ENCODE measurements at places on chromosomes 13 and 19. TPM values are rescaled to one million over a fixed set of nuclear protein-coding genes. Genes with fewer than 3 reads are reported as not detected.

The COL4A1 gene
- total RNA-seq: not detected

The SULT2A1 gene
- not detected for total RNA-seq

The OR7G2 gene
- total RNA-seq: not detected

The BCL3 gene
- 11.8 TPM for total RNA-seq

DNA sequence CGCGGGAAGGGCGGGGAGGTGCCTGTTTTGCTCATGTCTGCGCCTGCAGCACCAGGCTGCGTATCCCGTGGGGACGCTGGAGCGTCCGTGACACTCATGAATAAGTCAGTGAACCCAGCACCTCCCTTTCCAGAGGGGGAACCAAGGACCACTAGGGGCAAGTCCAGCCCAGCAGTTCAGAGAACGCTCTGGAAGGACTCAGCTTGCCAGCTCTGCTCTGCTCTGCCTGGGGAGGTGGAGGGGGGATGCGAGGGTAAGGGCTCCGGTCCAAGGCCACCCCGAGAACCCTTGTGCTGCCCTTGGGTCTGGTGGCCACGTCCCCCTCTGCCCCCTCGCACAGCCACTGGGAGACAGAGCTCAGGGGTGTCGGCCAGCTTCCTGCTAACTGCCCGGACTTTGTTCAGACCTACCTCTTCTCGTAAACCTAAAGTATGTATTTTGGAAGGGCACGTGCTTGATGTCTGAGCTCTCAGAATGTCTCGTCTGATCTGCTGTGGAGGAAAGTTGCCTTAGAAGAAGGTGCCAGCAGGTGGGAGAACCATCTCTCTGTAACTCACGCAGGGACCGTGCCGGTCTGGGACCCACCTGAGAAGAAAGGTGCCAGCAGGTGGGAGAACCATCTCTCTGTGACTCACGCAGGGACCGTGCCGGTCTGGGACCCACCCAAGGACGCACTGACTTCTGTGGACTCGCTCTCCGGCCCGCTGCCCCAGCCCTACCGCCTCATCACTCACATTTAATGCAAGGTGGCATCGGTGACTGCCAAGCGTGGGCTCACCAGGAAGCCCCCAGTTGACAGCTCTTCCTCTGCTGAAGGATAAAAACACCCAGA is 34.1 kb downstream of the TMEM255B start:
- no peak for DNase-seq

The MUC16 gene
- total RNA-seq: not detected

DNA sequence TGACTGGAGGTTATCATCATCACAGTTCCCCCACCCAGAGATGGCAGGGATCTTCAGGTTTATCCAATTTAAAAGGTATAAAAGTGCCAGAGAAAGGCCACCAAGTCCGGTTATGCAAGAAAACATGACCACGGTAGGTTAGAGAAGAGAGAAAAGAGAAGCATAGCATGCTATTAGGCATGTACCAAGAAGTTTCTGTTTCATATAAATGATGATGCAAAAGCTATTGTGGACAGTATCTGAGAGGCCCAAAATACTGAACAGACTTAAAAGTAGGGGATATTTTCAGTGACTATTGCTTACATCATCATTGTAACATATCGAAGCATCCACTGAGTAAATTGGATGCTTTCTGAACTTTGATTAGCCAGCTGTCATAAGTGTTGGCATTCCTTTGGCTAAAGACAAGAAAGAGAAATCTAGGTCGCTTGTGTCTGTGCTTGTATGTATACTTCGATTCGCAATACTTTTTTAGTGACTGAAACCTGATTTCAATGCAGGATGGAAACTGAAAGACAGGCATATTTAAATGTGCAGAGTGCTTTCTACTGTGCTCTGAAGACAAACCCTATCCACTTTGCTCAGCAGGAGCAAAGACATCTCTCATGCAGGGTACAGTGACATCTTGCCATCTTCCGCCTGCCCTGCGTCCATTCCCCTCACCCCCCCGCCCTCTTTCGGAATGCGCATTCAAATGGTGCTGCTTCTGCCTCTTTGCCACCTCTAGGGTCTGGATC is 180.3 kb downstream of the SHISA2 start:
- DNase-seq: no peak

The CYP4F8 gene
- total RNA-seq: not detected

The DYRK1B gene
- 30.9 TPM for total RNA-seq

DNA sequence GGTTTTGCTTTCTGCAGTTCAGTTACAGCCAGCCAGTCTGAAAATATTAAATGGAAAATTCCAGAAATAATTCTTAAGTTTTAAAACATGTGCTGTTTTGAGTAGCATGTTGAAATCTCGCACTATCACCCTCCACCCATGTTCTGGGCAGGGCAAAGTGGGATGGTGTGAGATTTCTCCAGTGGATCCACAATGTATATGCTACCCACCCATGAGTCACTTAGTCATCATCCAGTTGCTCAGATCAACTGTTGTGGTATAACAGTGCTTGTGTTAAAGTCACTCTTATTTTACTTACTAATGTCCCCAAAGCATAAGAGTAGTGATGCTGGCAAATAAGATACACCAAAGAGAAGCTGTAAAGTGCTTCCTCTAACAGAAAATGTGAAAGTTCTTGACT is 56.4 kb downstream of the CYSLTR2 start:
- no peak for DNase-seq

DNA sequence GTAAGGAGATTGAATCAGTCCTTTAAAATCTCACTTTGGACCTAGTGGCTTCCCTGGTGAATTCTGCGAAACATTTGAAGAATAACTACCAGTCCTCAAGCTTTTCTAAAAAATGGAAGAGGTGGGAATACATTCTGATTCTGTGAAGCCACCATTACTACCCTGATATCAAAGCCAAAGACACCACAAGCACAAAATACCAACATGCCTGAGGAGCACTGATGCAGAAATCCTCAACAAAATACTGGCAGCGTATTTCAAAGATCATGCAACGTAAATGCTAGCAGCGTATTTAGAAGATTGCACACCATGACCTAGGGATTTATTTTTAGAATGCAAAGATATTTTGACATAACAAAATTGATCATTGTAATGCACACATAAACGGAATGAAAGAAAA is 14.4 kb downstream of the ATP4B start:
- no peak for DNase-seq

The SIAH3 gene
- total RNA-seq: 1.9 TPM

The EBPL gene
- total RNA-seq: 15.3 TPM

- no peak for DNase-seq
Measured at GRCh38 chr13:60753641-60754040, 356.6 kb downstream of the TDRD3 start.

The MCEMP1 gene
- not detected for total RNA-seq

The C19orf18 gene
- total RNA-seq: 0.76 TPM

GRCh38 chr19:2333027-2333806 is 4.7 kb downstream of the SPPL2B start:
- no peak for DNase-seq

The ARHGAP33 gene
- 19.4 TPM for total RNA-seq

DNA sequence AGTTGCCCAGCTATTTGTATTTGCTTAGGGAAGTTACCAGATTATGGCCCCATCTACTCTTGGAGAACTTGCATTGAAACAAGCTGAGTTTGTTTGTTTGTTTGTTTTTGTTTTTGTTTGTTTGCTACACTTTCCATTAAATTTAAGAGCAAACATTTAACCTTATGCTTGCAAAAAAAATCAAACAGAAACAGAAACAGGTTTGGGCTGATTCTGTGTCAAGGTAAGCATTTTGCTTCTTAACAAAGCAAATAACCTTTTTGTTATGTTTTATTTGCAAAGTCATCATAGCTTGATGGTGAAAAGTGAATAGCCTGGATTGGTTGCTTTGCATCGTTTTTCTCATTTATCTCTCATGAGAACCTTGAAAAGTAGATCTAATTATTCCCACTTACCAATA is 531.8 kb downstream of the EFNB2 start:
- DNase-seq: no peak

The RASGRP4 gene
- 0.33 TPM for total RNA-seq
